ENCODE measurements at places on chromosomes 2 and 18. TPM values are rescaled to one million over a fixed set of nuclear protein-coding genes. Genes with fewer than 3 reads are reported as not detected.

GRCh38 chr2:167017021-167017420, 128.7 kb downstream of the XIRP2 start:
- DNase-seq, result no peak

Gene LTBP1
- 46.1 TPM for total RNA-seq

- no peak for DNase-seq
These were observed 119.1 kb downstream of the NDUFA10 start for GRCh38 chr2:239905884-239906654.

DNA sequence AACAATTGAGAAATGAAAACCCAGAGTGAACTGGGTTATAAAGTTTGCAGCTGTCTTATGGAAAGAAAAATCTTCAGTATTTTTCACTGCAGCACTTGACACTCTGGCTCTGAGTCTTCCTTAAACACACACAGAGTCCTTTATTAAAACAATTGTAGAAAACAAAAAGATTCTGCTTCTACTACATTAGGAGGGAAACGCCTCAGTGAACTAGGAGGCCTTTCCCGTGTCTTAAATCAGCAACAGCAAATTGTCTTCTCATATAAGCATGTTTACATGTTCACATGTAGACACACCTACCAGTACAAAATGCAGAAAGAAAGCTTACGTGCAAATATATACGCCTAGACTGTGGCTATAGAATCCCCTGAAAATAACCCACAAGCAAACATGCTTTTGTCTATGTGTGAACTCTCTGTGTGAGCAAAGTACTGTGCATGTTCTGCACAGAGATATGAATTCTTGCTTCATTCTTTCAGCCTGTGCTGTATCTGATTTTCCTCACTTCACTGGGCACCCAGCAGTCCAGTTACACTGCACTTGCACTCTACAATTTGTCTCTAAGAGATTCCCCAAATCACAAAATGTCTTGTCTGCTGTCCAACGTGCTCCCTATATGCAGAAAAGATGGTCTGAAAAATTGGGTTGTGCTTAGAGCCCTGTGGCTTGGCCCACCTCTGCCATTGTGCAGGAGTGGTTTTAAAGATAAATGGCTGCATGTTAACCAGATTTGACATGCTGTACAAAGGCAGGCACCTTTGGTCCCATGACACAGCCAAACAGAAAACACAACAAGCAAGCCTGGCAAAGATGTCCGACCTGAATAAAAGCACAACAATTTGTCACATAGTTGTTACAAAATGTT, 24.5 kb downstream of the ZEB2 start:
- no peak for DNase-seq

DNA sequence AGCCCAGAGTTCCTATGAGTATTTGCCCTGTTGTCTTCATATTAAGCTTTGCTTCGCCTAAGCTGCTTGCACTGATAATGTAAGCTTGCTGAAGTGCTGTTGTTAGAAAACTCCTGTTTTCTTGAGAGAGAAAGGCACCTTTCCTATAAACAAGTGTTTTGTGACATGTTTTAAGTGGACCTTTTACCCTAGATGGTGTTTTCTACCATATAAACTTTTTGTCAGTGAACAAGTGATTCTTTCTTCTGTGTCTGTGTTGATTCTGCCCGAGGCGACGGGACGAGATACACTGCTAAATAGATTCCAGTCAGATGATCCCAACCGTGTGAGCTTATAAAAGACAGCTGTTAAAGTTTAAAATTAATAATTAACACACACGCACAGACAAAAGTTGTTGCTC, 24.1 kb downstream of the CABLES1 start:
- DNase-seq, result peak; percentile 71

Measured in lung (tissue), 17 donors.